ENCODE measurements at places on chromosomes 1 and 21.
A peak's percentile ranks its signal among the peaks of the same experiment; 100 is the strongest.

- no peak for DNase-seq
These were observed 170.6 kb upstream of the PROX1 start for GRCh38 chr1:213817156-213817555.

DNA sequence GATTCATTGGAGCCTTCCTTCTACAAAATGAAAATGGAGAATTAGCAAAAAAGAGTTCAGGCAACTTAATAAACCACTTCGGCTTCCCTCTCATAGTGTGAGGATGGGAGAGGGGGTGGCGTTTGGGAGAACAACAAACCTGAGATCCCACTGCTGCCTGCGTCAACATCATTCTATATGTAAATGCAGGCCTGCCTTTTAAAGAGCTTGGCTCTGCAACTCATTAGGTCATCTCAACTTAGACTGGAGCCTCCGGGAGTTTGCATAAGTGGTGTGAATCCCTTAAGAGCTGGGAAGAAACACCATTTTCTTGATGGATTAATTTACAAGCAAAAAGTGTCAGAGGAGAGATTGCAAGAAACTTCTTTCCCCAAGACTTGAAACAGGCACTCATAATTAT is 127.6 kb upstream of the DAB1 start:
- no peak for DNase-seq

GRCh38 chr1:42921769-42922168 is 36.9 kb downstream of the SLC2A1 start:
- no peak for DNase-seq

- no peak for DNase-seq
These were observed 1.2 kb downstream of the UBR4 start for GRCh38 chr1:19208710-19209438.

DNA sequence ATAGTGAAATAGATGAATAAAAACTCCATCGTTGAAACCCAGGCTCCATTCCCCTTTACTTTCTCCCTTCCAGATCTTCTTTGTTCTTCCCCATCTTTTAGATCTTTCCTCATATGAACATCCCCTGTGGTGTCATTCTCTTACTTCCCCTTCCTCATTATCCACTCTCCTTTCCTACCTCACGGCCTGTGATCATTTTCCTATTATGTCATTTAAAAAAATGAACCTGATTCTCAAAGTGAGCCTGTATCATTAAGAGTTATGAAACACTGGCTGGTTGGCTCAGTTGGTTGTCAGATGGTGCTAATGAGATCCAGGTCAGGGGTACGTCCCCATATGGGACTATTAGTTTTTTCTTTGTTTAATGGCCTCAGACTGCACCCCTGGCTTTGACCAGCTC is 38.3 kb downstream of the TCEANC2 start:
- no peak for DNase-seq

DNA sequence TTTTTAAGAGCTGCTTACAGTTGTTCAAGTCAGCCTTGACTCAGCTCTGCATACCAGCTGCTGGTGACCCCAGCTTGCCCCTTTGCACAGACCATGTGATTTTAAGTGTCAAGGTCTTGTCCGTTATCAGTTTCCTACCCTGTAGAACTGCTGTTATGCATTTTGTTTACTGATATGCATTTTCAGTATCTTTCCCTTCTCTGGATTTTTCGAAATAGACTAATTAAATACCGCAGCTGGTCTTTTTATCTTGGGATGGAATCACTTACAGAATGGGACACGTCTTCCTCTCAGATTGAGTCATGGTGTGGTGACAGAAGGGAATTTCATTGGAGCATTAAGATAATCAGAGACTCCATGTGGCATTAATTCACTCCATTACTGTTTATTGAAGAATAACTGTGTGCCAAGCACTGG is 145.6 kb downstream of the FMN2 start:
- DNase-seq = no peak

- DNase-seq = peak; percentile 66
These were observed at the start of gene RPS6KA1 for GRCh38 chr1:26529655-26530409. RPS6KA1 (plus strand) TSS chr1:26529761; CDS start chr1:26529921, 160 bp downstream.

DNA sequence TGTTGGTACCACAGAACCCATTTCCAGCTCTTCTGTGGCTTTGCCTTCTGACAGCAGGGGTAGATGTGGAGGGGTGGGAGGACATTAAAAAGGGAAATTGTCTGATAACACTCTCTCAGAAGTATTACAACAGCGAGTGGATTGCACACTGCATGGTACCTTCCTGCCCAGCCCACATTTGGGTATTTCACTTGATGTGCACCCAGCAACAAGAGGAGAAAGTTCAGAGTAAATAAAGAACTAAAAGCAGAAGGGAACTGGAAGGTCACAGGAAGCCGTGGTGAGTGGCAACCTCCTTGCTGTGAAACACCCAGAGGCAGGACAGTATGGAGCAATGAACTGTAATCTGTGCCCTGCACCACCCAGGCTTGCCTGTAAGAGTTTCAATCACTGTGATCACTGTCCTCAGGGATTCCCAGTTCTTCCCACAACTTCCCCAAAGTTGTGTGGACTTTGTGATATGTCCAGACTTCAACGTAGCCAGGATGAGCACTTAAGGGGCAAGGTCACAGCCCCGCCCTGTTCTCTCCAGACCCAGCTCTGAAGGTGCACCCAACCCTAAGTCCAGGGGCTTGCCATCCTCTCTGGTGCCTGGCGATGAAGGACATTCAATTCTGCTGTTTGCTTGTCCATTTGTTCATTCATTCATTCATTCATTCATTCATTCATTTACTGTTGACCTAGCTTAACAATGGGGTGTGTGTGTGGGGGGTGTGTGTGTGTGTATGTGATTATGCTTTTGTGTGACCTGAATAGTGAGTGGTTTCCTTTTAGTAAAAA is 18.7 kb upstream of the F5 start:
- peak; percentile 78 for DNase-seq

- DNase-seq = no peak
These were observed 8.6 kb downstream of the SLC2A1 start for GRCh38 chr1:42950116-42950481.

DNA sequence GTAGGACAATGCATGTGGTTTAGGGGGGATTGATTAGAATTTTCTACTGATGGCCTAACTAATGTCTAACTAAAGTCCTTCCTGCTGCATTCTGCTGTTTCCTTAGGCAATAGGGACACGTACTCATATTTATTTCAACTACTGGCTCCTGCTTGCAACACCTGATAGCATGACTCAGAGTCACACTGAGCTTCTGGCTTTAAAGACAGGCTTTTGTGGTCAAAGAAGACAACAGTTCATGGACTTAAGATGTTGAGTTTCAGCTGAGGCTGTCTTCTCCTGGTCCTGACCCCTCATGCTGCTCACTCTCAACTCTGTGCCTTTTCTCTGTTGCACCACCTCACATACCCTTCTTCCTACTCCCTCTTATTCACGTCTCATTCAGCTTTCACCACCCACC is 29.1 kb upstream of the TRABD2B start:
- DNase-seq = no peak

- DNase-seq = no peak
These were observed 4.6 kb upstream of the SMG7 start for GRCh38 chr1:183467687-183468086.

GRCh38 chr1:212549503-212550017 is 59.0 kb upstream of the ATF3 start:
- DNase-seq = no peak

- no peak for DNase-seq
These were observed 17.4 kb upstream of the RNF223 start for GRCh38 chr1:1091344-1092148.
